ENCODE measurements at places on chromosomes 13 and 19. TPM values are rescaled to one million over a fixed set of nuclear protein-coding genes. Genes with fewer than 3 reads are reported as not detected.
A peak's percentile ranks its signal among the peaks of the same experiment; 100 is the strongest.

GRCh38 chr19:4345342-4346019 is 2.1 kb downstream of the MPND start:
- DNase-seq = no peak

DNA sequence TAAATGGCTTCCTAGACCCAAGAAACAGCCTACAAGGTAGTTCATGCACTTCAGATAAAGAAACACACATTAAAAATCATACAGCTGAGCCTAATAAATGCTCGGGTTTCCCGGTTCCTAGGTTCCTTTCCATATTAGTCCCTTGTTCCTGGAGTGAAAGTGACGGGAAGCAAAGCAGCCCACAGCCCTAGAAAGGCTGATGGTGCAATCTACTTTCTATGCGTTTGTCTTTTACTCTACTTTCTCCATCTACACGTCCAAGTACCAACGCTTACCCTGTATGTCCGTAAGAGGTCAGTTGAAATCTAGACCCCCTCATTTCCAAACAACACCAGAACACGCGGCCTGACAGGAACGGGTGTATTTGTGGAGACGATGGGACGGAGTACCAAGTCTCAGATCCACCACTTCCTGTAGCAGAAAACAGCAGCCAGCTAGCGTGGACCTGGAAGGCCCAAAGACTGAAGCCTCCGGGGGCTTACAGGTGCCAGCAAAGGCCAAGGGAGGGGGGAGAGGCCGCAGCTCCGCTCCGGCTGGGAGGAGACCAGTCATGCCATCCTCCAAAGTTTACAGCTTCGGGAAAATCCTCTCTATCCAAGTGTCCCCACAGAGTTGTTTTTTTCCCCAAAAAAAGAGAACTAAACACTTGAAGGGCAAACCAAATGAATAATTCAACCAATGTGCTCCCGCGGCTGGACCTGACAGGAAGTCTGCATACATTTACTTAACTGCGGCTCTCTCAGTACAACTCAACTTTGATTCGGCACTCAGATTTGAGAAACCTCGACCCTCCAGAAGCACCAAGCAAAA is 34.1 kb downstream of the STK24 start:
- no peak for DNase-seq

GRCh38 chr19:8457827-8458226 is 13.1 kb downstream of the HNRNPM start:
- DNase-seq = no peak

DNA sequence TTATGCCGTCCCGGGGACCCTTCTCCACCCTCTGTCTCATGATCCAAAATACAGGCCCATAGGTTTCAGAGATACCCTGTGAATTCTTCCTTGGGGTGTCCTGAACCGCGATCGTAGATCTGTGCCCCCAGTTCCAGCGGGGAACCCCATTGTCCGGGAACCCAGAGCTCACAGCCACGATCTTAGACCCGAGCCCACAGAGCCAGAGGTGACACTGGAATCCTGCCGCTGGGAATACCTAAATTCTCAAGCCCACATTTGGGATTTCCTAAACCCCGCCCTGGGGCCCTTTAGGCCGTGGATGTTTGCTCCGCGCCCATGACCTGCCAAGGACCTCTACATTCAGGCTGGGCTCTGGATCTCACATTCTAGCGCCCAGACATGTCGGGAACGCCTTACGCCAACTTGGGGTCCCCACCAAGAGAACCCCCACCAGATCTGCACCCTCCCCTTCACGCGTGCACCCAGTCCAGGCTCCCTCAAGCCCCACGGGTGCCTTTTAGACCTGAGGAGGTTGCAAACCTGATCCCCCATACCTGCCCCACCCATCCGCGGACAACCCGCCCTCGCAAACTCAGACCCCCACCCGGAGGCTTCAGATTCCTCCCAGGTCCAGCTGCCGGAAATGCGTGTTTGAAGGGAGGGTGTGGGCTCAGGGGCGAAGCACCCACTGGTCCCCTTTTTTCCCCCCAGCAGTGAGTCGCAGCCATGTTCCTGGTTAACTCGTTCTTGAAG is 605 bp downstream of the CAPNS1 start:
- DNase-seq = peak; percentile 65

Gene SPIB
- polyA plus RNA-seq = 0.25 TPM

DNA sequence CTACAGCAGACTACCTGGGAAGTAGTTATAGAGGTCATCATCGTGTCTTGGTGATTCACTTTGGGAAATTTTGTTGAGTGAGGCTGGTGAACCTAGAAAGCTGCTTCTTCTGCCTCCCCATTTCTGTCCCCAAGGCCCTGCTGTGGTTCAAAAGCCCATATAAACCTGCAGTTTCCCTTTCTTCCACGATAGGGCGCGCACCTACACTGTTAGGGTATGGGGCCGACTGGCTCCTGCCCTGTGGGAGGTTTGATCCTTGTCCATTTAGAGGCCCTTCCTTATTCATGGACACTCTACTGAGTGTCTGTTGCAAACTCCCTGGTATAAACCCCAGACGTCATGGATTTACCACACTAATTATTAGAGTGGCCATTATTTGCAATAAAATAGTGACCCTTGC is 191.8 kb downstream of the GGACT start:
- DNase-seq = no peak

GRCh38 chr19:38734426-38735256 is 9.6 kb downstream of the CAPN12 start:
- DNase-seq = no peak

GRCh38 chr13:25371158-25371874 is 458 bp upstream of the ATP8A2 start:
- no peak for DNase-seq

Gene PEG3
- polyA plus RNA-seq = 303 TPM

GRCh38 chr13:104967836-104968630 is 1567.4 kb downstream of the EFNB2 start:
- no peak for DNase-seq
